ENCODE measurements at places on chromosomes 3 and 15.

GRCh38 chr3:51393564-51393963 is 2.5 kb downstream of the RBM15B start:
- no peak for DNase-seq

- DNase-seq = no peak
Observed at GRCh38 chr3:155941354-155941753, 70.9 kb downstream of the GMPS start.

GRCh38 chr3:29955413-29955812 is 651.0 kb upstream of the TGFBR2 start:
- no peak for DNase-seq

DNA sequence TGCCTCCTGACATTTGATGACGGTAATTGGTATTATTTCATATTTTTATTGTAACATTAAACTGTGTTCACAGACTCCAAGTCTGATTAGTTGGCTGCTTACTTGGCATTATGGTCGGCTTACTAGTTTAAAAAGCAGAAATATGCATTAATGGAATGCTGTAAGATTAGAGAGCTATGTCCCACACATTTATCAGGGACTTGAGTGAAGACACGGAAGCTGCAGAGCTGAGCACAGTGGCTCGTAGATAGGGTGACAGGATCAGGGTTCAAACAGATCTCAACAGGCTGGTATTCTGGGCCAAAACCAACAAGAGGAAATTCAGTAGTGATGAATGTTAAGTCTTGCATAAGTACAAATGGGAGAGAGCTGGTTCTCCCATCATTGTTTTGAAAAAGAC is 113.8 kb downstream of the ADAMTSL3 start:
- no peak for DNase-seq

DNA sequence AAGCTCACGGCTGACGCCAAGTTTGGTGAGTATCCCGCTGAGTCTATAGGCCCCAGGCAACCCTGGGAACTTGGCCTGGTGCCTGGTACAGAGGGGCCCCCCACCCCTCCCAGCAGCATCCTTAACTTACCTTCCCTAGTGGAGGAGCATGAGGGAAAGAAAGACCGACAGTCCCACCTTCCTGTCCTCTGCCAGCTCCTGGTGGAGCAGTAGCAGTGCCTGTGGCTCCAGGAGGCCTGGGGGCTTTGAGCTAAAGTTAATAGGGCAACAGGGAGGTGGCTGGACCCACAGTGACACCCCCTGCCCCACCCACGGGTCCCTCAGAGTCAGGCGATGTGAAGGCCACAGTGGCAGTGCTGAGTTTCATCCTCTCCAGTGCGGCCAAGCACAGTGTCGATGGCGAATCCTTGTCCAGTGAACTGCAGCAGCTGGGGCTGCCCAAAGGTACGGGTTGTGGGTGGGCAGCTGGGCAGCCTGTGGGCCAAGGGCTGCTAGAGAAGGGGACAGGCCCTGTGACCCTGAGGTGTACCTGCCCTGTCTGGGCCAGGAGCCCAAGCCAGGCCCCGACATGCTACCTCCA is 2.9 kb downstream of the COMMD4 start:
- DNase-seq = no peak

GRCh38 chr3:185585518-185585858 is 607 bp upstream of the SENP2 start:
- no peak for DNase-seq

GRCh38 chr15:71790081-71790480 is 20.3 kb upstream of the NR2E3 start:
- DNase-seq = no peak

DNA sequence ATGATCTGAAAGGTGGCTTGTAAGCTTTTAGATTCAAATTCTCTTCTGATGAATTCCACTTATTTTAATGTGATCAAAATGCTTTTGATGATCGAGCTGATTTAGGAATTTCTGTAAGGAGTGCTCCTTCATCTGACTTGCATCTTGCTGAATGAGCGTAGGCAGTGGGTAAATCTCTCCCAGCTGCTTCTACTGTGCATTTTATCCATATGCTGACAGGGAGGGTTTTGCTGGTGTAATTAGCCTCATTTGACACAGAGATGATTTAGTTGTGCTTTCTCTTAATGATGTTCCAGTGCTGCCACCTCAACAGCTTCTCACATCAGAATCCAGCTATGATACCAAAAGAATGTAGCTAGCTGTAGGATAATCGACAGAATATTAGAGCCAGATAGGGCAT is 3.8 kb upstream of the LMOD3 start:
- DNase-seq = no peak

DNA sequence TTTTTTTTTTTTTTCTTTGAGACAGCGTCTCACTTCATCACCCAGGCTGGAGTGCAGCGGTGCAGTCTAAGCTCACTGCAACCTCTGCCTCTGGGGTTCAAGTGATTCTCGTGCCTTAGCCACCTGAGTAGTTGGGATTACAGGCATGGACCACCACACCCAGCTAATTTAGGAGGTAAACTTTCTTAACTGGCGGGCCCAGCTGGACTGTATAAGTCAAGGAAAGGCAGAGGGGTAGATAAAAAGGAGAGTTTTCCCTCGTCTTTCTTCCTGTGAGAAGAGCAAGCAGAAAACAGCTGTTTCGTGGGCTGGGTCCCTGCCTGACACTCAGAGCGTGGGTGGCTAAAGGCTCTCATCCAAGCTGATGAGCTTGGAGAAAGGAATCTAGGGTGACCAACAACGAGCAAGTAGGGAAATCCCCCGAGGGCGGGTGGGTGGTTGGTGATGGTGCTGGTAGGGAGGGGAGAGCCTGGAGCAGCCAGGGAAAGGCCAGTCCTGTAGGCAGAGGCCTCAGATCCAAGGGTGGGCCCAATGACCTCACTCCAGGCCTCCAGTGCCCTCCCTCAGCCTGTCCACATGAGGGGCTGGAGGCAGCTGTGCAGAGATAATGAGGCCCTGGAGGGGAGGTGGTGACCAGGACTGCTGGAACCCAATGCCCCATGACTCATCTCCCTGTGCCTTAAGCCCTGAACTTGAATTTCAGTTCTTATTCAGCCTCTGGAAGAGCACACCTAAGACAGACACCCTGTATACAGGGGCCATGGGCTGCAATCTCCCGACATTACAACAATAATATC is 43.1 kb upstream of the LIMD1 start:
- no peak for DNase-seq

GRCh38 chr15:31106495-31107300 is 5.2 kb upstream of the TRPM1 start:
- DNase-seq = no peak

GRCh38 chr3:9124730-9125129 is 124.7 kb downstream of the SRGAP3 start:
- no peak for DNase-seq

- no peak for DNase-seq
Observed at GRCh38 chr3:16550305-16550675, 36.8 kb upstream of the RFTN1 start.

DNA sequence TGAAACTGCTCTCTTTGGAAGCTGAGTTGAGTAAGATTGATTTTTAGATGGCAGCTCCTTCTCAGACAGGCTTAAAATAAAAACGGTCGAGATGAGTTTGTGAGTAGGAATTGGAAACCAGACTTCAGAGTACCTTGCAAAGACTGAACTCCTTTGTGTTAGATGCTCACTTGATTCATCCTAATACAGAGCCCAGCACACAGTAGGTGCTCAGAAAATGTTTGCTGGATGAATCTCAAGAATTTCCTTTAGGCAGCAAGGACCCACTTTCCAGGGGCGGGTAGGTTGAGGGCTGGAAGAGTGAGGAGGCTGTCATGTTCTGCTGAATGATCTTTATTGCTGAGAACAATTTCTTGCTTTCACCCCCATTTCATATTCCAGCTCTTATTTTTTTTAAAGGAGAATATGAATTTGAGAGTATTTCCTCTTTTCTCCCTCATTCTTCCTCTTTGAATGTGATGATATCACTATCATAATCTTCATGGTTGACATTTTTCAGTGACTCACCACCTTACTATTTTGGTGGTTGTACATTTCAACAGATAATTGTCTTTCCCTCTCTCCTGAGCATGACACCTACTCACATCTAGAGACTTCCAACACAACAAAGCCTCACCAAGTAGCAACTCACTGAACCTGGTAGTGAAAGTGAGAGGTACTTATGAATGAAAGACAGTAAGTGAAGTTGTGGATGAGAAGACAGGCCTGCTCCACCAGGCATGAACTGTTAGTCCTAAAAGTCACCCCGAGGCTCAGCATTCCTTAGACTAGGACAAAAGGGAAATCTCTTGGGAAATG is 113.3 kb downstream of the PDCD6IP start:
- no peak for DNase-seq

DNA sequence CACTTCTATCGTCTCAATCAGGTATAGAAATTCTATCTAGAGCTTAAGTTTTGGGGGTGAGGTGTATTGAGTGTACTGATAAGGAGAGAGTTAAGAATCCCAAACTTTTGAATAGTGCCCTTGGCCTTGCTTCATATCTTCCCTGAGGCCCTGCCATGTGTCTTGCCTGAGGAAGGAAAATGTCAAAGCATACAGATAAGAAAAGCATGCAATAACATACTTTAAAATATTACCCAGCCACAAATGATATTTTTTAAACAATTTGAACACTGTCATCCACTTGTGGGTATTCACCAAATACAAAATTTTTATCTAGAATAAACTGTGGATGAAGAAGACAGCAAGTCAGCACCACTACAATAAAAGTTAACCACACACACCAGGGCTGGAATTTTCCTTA is 631.0 kb upstream of the ALCAM start:
- DNase-seq = no peak

DNA sequence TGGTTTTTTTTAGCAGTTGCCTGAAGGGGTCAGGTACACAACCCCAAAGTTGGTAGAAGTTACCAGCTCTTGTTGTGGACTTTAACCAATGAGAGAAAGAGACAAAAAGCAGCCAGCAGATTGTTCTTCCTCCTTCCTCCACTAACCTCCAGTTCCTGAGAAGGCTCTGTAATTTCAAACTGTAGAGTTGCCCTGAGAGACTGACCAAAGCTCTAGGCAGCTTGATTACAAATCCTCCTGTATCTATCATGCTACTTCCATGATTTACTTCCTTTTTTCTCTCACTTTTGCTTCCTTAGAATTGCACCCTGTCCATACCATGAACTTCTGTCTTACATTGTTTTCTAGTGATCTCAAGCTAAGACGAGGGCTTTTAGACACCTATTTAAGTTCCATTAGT is 29.2 kb downstream of the NSUN3 start:
- no peak for DNase-seq

- no peak for DNase-seq
Observed at GRCh38 chr3:26091626-26092025, 301.7 kb downstream of the OXSM start.

DNA sequence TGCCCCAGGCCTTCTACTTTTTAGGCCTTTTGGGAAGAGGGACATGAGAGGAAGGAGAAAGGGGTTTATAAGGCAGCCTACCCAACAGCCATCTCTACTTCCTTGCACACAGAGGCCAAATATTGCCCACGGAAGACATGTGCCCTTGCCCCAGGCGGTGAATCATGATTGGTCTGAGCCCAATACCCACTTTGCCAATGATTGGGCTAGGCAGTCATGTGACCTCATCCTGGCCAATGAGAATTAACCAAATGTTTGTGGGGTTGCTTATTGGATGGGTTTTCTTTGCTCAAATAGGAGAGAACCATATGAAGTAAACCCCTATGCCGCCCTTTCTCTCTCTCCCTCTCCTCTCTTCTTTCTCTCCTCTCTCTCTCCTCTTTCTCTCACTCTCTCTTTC is 42.2 kb upstream of the ATP1B3 start:
- no peak for DNase-seq

- no peak for DNase-seq
Observed at GRCh38 chr3:113431811-113432210, 9.5 kb downstream of the CFAP44 start.

GRCh38 chr3:65144791-65145351 is 457.1 kb upstream of the ADAMTS9 start:
- no peak for DNase-seq

DNA sequence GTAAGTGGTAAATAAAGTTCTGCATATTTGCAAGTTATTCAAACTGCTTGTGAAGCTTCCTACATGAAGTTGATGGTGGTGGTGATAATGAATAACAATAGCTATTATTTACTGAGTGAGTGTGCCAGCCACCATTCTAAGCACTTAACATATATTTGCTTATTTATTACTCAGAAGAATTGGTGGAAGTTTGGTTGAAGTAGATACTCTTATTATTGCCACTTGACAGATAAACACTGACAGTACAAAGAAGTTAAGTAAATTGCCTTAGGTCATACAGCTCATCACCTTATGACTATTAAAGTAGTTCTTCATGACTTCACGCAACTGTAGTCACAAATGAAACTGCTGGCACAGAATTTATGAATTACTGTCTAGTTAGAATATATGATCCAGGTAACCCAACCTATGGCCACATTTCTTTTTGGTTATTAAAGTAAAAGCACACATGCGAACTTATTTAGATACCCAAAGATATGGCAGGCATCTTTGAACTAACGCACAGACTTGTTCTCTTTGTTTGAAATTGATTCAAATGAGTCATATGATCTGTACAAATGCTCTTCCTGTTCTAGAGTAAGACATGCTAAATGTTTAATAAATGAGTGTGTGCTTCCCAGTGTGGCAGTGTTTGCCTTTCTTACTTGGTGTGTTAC is 99.8 kb upstream of the NR2F2 start:
- DNase-seq = no peak

- DNase-seq = peak; percentile 6
Observed at GRCh38 chr3:18556503-18557135, 131.5 kb upstream of the SATB1 start.

- DNase-seq = no peak
Observed at GRCh38 chr3:194773771-194774455, 88.2 kb downstream of the FAM43A start.
